ENCODE measurements at places on chromosomes 6 and 20.
A peak's percentile ranks its signal among the peaks of the same experiment; 100 is the strongest.

- no peak for DNase-seq
These were observed 602 bp upstream of the TSPYL4 start for GRCh38 chr6:116254297-116255056.

GRCh38 chr20:3406481-3407039 is 909 bp downstream of the DNAAF9 start:
- no peak for DNase-seq

- no peak for DNase-seq
These were observed 62.3 kb upstream of the TMEM181 start for GRCh38 chr6:158497620-158498019.

- DNase-seq = no peak
These were observed 246.9 kb downstream of the SOX4 start for GRCh38 chr6:21840428-21840827.

DNA sequence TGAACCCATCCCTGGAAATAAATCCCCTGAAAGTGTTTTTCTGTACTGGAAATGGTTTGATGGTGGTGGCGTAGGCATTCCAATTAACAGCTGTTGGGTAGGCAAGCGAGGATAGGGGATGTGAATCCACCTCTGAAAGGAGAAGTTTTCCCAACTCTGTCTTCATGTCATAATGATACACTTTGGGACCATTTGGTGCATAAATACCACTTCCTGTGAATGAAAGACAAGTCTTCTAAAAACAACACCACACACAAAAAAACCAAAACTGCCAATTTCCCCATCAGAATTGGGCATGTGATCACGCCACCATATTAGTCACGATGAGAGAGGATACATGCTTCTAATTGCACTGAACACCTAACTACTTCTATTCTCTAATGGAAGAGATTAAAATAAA is 6.4 kb downstream of the VNN2 start:
- DNase-seq = no peak

DNA sequence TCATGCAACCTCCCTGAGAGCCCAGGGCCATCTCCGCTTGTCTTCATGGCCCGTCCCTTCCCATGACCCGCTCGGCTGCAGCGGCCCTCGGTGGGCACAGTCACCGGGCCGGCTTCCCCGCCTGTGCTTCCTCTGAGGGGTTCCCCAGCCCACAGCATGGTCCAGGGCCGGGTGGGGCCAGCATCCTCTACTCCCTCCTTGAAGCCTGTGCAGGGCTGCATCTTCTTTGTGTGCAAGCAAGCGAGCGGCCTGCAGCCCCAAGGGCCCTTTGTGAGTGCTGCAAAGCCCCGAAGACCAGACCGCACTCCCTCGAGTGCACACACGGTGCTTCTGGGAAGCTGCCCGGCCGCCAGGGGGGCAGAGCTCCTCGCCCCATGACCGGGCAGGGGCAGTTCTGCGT is 265.8 kb downstream of the TAF4 start:
- DNase-seq = no peak

- no peak for DNase-seq
These were observed 14.3 kb downstream of the LYRM4 start for GRCh38 chr6:5246141-5247097.

- DNase-seq = no peak
These were observed 99.5 kb upstream of the SIRPG start for GRCh38 chr20:1757072-1757471.

DNA sequence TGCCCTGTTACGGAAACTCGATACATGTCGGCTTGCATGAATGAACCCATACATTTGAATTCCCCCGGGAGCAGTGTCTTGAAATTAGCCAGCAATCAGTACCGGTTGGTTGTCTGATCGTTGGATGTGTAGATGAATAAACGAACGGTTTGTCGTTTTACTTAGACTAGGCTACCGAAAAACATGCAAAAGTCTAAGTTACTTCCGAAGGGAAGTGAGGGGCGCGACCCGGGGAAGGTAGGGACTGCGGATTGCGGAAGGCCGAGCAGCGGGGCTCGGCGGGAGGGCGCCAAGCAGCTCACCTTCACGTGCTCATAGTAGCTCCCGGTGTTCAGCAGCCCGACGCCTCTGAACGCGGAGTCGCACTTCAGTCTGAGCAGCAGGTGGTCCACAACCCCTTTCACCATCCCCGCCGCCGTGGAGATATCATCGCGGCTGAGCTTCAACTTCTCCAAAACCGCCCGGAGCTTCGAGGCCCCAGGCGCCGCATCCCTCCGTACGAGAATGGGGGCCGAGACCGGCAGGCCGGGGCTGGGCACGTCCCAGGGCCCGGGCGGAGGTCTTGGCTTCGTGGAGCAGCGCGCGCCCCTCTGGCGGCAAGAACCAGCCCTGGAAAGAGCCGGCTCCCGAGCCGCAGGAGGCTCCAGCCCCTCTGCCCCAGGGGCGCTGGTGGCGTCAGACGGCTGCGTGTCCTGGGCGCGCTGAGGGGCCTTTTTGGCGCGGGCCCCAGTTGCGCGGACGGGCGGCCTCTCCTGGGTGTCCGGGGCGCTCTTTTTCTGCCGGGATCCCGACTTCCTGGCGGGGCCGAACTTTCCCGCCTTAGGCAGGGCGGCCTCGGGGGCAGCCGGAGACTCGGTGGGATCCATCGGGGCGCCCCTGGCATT is 632 bp downstream of the CGAS start:
- peak; percentile 62 for DNase-seq

GRCh38 chr6:23180504-23181293 is 611.3 kb downstream of the HDGFL1 start:
- DNase-seq = no peak

DNA sequence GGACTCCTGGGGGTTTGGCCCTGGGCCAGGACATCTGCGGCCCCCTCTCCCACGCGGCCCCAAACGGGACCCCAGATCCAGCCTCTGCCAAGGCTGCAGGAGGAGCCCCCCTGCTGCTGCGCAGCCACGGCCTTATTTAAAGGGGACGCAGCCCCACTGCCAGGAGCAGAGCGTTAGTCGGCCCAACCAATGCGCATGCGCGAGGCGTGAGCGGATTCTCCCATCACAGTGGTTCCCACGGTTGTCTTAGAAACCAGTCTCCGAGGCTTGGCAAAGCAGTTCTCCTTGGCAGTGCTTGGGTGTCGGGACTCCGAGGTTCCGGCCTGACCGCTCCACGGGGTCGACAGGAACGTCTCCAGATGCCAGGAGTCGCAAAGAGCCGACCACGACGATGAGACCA is 288.3 kb upstream of the ZNF337 start:
- DNase-seq = peak; percentile 65

GRCh38 chr6:29676981-29677601 is 3.9 kb downstream of the ZFP57 start:
- DNase-seq = no peak

GRCh38 chr6:41652866-41653652 is 14.8 kb downstream of the MDFI start:
- DNase-seq = peak; percentile 47

DNA sequence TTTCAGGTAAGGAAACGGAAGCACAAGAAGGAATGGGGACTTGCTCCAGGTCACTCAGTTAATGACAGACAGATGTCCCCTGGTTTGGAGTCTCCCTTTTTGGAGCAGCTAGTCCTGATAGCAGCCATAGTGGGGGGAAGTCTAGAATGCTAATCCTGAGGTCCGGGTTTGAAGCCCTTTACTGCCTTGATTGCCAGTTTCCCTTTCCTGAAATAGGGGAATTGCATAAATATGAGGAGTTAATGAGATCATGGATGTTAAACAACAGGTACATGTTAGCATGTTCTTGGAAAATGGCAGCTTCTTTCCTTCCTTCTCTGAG is 341 bp upstream of the TTPAL start:
- DNase-seq = no peak

GRCh38 chr6:125098253-125098652 is 55.3 kb upstream of the TPD52L1 start:
- DNase-seq = no peak

GRCh38 chr6:131844243-131844841 is 36.5 kb downstream of the ENPP1 start:
- no peak for DNase-seq

DNA sequence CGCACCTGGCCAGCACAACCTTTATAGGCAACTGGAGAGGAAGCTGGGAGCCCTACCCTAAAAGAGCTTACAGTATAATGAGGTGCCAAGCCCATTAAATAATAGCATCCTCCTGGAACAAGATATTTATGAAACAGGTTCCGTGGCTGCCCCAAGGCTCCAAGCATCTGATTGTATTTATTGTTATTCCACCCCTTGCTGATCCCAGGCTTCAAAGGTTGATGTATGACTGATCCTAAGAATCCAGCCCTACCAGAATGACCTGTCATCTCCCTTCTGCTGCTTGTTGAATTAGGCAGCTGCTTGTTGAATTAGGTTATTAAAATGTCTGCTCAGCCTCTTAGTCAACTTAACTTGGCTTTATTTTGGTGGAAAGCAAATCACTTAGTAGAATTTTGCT is 35.2 kb upstream of the SASH1 start:
- no peak for DNase-seq

DNA sequence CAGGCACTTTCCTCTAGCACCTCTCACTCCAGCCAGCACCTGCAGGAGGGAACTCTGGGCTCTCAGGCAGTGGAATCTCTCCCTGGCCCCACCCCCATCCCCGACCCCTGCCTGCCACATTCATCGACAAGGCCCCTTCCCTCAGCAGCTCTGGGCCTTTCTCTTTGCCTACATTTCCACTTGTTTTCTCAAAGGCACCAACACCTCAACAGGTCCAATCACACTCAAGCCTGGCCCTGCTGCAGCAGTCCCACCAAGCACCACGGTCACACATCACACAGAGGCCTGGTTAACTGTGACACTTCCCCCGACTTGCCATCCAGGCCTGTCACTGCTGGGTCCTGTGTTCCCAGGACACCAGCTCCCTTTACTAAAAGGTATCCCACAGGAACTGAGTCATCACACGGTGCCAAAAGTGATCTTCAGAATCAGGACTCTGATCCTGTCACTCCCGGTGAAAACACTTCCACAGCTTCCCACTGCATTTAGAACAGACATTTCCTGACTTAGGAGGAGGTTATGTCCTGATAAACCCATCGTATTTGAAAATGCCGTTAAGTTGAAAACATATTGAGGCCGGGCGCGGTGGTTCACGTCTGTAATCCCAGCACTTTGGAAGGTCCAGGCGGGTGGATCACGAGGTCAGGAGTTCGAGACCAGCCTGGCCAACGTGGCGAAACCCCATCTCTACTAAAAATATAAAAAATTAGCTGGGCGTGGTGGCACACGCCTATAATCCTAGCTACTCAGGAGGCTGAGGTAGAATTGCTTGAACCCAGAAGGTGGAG is 54.9 kb downstream of the MYH7B start:
- DNase-seq = no peak

DNA sequence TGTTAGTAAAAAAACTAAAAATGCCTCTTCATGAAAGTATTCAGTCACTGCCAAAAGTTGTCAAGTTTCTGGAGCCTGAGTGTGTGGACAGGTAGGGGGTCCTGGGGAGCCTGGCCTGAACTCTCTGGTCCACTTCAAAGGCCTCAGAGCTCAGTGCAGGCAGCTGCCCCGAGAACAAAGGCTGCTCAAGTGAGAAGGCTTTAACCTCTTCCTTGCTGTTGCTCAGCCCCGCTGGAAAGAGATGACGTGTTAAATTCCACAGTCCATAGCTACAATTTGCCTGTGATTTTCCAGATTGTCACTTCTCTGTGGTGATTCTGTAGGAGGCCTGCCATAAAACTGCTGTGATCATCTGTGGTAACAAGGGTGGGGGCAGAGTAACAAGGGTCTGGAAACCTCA is 96.9 kb downstream of the FAM120B start:
- DNase-seq = no peak

GRCh38 chr20:40565001-40565681 is 123.9 kb downstream of the MAFB start:
- DNase-seq = no peak

DNA sequence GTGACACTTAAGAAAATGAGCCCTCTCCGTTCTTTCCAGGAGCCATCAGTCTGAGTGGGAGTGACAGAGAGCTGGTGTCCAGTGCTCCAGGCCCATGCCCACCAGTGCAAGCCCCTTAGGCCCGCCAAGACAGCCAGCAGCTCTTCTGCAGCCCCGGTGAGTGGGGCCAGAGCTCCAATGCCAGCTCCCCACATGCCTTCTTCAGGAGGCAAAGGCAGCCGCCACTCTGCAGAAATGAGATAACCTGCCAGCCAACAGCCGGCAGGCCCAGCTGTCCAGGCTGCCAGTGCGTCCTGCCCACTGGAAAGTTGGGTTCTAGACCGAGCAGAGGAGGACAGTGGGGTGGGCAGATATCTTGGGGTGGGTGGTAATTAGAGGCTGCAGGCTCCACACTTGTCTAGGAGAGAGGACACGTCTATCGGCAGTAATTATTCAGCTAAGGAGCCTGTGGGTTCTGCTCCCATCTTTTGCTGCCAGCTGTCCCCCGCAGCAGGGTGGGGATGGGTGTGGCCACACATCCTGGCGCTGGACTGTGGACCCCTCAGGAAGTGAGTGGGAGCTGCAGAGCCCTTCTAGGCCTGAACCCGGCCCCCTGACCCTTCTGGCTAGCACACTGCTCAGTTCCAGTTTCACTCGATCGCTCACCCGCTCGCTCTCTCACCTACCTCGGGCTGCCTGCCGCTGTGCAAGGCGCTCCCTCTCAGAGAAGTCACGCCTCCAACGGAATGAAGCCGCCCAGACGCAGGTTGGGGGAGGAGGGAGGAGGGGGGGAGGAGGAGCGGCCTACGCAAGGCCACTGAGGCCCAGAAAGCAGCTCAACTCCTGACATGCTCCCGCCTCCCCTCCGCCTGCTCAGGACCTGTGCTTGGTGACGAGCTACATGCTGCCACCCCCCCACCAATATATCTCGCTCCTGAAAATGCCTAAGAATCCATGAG is 3.6 kb downstream of the GRM4 start:
- peak; percentile 48 for DNase-seq

- no peak for DNase-seq
These were observed 80.3 kb downstream of the HTR1B start for GRCh38 chr6:77383026-77383425.

- DNase-seq = no peak
These were observed 169.3 kb downstream of the ARID1B start for GRCh38 chr6:156946370-156946936.

DNA sequence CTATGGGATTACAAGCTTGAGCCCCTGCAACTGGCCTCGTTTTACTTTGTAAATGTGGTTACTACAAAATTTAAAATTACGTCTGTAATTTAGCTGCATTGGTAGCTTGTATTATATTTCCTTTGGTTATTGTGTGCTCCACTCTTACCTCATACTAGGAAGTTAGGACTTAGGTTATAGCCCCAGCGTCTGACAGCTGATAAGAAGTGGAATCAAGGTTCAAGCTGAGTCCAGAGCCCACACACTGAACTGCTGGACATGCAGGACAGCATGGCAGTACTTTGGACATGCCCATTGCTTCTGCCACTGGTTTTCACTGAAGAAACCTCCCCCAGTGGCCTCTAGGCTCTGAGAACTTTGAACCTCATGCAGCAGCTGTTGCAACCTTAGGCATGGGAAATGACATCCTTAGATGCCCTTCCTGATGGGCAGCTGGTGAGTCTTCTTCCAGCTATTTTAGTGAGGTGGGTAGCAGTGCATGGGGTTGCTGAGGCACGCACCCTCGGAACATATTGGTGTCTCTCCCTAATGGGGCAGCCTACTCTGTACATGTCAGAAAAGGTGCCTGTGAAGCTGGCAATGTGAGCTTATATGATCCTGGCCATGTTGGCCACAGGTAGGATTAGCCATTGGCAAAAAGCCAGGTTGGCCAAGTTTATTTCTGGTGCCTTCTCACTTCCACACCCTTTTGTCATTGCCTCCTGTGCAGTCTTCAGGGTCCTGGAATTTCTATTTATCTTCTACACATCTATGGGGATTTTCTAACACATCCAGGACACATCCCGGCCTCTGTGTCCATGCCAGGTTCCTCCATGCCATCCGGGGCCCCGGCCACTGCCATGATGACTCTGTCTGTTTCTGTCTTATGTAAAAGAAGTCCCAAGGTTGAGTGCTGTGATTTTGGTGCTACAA is 85.3 kb downstream of the CDS2 start:
- no peak for DNase-seq

- no peak for DNase-seq
These were observed 100.4 kb downstream of the SNX5 start for GRCh38 chr20:17868151-17868550.
